IMR-90 (cell line): ENCODE measurements at places on chromosomes 7 and 10. TPM values are rescaled to one million over a fixed set of nuclear protein-coding genes. Genes with fewer than 3 reads are reported as not detected.
A peak's percentile ranks its signal among the peaks of the same experiment; 100 is the strongest.

- DNase-seq: no peak
These were observed 517.6 kb downstream of the KCNMA1 start for GRCh38 chr10:77120012-77120411.

DNA sequence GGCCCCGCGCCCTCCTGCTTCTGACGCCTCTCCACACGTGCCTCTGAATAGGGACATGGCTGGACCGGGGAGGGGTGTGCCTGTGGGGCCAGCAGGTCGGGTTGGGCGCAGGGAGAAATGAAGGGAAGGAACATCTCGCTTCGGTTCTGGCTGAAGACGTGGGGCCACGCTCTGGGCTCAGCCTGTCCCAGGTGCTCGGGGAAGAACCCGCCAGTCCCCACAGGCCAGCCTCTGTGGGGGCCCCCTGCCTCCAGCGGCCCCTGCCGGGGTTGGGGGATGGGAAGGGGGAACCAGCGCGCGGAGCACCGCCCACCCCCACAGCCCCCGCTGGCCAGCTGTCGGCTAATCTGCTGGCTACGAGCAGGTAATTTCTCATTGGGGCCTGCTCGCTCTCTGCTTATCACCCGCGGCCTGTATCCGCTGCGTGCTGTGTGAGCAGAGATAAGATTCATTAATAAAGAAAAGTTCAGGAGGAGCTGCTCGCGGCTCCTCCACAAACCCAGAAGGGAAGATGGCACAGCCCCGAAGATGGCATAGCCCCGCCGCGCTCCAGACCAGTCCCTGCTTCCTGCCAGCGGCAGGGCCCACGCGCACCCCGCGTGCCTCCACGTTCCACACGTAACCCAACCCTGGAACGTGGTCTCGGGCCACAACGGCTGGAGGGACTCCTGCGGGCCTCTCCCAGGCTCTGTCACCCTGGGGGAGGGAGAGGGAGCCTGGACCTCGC is 186.2 kb downstream of the ELFN1 start:
- DNase-seq: no peak

- no peak for DNase-seq
These were observed 48.0 kb downstream of the SEMA3C start for GRCh38 chr7:80870813-80871212.

DNA sequence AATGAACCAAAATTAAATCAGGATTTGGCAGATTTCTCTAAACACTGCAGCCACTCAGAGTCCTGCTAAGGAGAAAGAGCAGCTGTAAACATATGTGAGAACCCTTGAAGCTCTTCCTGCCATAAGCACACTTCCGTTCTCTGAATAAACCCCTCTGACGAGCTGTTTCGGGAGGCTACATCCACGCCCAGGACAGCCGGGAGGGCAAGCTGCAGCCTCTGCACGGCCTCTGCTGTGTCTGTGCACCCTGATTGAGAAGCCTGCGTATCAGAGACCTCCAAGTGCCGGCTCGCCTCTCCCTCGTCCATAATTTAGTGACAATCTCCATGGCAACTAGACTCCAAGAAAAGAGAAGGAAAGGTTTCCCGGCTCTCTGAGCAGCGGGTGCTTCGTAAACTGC is 114.4 kb downstream of the PTPRN2 start:
- DNase-seq: no peak

GRCh38 chr7:67438198-67438882 is 441.7 kb downstream of the TYW1 start:
- no peak for DNase-seq

GRCh38 chr10:28842321-28842720 is 165.0 kb downstream of the BAMBI start:
- peak; percentile 91 for DNase-seq

DNA sequence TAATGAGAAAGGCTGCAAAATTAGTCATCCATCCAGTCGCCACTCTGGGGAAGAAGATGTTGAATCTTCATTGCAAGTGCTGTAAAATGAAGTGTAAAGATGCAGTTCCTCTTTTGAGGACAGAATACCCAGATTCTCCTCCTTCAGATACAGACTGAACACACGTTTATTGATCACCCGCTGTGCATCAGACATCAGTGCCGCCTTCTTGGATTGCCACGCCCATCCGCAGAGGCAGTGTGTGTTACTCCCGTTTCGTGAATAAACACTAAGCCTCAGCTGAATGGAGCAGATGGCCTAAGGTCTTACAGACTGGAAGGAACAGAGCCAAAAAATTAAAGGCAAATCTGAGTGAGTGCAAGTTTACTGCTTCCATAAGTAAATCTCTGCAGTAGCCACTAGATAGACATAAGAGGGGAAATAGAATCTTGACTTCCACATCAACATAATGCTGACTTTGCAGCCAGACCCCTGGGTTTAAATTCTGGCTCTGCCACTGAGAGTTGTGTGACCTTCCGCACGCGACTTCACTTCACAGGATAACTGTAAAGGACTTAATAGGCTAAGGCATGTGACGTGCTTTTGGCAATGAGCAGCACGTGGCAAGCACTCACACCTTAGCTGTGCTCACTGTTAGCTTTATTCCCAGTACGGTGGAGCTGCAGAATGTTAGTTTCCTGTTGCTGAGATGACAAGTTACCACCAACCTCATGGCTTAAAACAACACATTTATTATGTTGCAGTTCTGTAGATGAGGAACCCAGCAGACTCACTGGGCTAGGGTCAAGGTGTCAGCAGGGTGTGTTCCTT is 285.9 kb downstream of the CELF2 start:
- DNase-seq: no peak

GRCh38 chr7:69640925-69641594 is 42.8 kb downstream of the AUTS2 start:
- no peak for DNase-seq

GRCh38 chr10:122018951-122019413 is 30.0 kb downstream of the TACC2 start:
- no peak for DNase-seq

TFPI2 gene
- total RNA-seq: 48.9 and 53.6 TPM in 2 replicates

GTF2IRD1 gene
- 4.1 and 5.0 TPM in 2 replicates for total RNA-seq

UNCX gene
- total RNA-seq: not detected in 2 replicates

MEIG1 gene
- total RNA-seq: not detected in 2 replicates
